ENCODE measurements at places on chromosomes 12 and 14.

- no peak for DNase-seq
These were observed 133.7 kb downstream of the TMEM30B start for GRCh38 chr14:61147381-61147821.

GRCh38 chr12:114674251-114675047, 9.5 kb downstream of the TBX3 start:
- DNase-seq: no peak

DNA sequence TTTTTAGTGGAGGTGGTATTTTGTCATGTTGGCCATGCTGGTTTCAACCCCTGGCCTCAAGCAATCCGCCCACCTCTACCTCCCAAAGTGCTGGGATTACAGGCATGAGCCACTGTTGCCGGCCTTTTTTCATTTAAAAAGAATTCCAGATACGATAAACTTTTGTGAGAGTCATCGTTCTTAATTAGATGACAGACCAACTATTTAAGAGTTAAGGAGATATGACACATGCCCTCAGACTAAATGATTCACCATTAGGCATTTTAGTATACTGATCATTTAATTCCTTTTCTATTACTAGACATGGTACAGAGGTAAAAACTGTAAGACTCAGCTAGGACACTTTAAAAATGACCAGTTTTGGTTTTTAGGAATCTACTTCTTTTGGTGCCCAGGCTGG, 2.4 kb downstream of the ANKRD13A start:
- no peak for DNase-seq

GRCh38 chr12:90954921-90955320, at the start of gene CCER1:
Gene CCER1 (minus strand): TSS chr12:90955176. CDS start chr12:90954742, 434 bp downstream.
- no peak for DNase-seq

DNA sequence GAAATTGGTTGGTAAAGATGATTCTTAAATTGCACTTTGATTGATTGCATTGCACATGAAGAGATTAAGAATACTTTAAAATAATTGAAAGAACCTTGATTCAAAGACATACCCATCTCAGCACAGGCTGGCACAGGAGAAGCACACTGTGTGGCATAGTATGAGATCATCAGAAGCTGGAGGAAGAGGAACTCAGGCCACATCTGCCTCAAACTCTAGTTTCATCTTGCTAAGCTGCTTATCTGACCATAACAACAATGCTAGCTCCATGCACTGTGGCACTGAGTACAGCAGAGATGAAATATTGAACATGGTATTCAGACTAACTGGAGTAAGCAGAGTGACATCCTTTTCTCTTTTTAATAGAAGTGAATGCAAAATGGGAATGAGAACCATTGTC, 99.1 kb downstream of the TBC1D30 start:
- no peak for DNase-seq

DNA sequence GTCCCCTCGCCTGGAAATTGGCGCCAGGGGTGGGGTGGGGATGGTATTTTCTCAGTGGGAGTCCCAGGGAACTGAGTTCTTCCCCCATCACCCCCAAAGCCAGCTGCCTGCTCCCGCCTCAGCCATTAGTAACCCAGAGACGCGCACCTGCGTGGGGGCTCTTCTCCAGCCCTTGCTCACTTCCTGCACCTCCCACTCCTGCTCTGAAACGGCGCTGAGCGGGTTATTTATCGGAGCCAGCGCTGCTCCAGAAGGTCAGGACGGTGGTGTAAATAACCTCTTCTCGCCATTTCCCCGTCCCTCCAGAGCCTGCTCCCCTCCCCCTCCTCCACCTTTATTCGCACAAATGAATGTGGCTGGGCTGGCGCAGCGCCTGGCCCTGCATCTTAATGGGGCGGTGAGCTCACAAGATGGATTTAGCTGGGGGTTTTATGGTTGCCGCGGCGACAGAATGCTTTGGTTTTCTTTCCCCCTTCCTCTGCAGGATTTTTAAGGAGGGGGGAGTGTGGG, 12.2 kb downstream of the GPR84 start:
- peak; percentile 27 for DNase-seq

DNA sequence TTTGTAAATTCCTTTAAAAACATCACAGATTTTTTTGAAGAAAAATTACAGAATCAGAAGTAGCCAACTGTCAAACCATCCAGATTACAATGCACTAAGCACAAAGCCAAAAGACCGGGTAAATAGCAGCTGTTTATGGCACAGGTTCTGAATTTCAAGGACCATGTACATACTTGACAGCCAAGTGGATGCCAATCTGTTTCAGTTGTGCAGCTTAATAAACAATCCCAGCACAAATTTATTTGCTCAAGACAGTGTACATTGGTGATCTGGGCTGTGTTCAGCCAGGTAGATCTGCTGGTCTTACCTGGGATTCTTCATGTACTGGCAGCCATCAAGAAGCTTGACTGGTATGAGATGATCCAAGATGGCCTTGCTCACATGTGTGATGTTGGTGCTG, 229.8 kb upstream of the FLRT2 start:
- DNase-seq: no peak

Measured in activated T-cell treated with anti-CD3 and anti-CD28 coated beads for 48 hours (primary cell).